ENCODE measurements at places on chromosomes 11 and 22.

DNA sequence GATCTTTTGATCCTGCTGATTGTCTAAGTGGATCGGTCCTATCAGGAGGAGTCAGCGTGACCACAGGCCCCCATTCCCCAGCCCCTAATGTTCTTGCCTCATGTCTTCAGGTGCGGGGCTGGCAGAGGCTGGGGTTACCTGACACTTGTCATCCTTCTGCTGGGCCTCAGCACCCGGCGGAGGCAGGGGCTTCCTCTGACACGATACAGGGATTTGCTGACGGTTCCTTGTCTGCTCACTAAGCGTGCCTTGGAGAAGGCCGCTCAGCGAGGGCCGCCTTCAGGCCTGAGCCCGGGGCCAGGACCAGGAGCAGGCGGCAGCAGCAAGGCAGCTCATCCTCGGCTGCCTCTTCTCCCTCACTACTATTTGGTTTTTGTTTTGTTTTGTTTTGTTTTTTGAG, 45.7 kb upstream of the KCNQ1OT1 start:
- no peak for DNase-seq

DNA sequence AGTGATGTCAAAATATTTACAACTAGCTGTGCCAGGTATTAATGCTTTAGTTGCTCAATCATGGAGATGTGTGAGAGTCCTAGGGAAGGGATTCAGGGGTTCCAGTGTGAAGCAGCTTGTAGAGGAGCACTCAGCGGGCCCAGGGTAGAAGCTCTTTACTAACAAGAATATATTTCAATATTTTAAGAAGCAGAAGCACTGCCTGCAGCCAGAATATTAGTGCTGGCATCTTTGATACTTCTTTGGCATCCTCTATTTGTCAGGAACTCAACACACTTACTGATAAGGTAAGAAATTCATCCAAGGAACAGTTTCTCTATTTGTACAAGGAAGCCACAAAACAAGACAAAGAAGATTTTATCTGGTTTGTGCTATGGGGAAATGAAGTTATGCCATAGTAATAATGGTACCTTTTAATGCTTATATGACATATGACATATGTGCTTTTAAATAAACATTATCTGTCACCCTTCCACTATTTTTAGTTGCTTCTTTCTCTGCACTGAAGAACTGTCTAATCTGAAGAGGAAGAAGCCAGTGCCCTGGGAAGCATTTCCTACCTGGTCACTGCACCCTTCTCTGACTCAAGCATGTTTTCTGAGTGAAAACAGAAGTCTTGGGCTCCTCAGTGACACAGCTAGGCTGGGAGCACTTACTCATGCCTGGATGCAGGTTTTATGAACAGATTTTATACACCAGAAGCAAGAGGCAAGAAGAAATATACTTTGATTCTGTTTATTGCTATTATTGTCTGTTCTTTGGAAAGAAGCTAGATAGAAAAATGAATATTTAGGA, 388.1 kb upstream of the CCDC90B start:
- DNase-seq: no peak

DNA sequence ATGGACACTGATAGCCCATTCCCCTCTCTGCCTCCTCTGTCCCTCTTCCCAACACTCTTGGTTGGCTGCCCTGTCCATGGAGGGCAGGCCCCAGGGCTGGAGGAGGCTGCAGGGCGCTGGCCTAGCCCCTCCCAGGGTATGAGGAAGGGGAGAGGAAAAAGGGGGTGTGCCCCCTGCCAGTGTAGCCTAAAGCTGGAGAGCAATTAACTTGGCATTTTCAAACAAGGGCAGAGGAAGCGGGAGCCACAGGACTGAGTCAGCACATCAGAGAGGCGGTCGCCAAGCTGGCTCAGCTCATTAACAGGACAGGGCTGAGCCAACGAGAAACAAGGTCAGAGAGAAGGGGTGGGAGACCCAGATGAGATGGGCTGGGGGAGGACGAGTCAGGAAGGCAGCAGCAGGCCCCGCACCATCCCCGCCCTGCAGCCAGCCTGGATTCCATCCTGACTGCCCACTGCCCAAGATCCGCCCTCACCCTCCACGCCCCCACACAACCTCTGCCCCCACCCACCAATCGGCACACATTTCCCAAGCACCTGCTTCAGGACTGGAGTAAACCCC, 76.3 kb downstream of the BUD13 start:
- DNase-seq: no peak

DNA sequence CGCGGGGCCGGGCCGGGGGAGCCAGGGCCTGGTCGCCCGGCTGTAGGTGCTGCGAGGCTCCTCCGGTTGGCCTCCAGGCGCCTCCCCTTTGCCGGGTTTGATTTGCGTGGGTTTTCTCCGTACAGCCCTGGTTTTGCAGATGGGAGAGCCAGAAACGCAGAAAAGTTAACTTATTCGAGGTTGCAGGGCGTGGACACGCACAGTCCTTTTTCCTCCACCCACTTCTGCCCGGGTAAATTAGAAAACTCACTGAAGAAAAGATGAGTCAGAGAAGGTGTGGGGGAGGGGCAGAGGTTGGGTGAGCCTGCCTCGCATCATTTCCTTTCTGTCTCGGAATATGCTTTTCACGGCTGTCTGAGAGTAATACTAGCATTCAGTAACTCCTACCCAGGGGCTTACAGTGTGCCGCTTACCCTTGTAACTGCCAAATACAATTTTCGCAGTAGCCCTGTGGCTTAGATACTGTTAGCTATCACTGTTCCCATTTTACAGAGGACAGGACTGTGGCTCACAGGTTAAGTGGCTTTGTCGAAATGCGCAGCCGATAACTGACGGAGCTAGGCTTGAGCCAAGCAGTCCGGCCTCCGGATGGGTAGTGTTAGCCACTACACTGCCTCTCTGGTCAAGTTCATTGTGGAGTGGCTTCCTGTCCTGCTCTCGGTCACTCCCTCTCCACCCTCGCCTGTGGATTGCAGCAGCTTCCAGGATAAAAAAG, 812 bp downstream of the FADD start:
- DNase-seq: peak; percentile 92

- DNase-seq: no peak
Observed at GRCh38 chr11:91373497-91373896, 851.1 kb upstream of the FAT3 start.

DNA sequence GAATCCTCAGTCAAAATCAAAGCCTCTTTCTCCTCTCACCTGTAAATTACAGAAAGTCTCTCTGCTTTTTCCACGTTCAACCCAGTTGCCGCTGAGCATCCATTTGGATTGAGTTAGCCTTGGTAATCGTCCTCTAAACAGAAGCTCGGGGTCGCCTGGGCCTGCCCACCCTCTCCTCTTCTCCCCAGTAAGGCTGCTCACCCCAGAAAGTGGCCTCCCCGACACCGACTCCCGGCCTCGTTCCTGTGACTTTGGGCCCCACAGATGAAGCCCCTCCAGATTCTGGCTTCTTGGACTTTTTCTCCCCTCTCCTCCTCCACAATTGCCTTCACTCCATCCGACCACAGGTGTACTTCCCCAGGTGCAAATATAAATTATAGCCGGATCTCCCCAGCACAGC, 1500.0 kb downstream of the BRD1 start:
- DNase-seq: no peak
